Right hindlimb (tissue), 1 donor: ENCODE measurements at places on chromosomes 3 and 15.

DNA sequence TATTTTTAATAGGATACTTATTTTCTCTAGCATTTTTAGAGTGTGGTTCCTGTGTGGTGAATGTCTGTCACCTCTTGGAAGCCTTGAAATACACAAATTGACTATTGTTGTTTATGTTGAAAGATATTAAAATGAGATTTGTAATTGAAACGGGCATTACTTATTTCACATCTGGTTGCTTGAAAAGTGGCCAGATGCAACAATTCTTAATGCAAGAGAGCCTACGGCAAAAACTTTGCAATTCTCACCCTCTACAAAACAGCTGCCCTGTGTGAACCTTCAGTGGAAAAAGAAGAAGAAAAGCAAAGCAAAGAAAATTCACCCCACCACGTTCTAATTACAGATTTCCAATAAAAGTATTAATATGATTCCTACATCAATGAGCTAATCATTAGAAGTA is 46.6 kb downstream of the PPARG start:
- no peak for DNase-seq

- no peak for DNase-seq
Measured at GRCh38 chr3:99774467-99774866, 43.2 kb upstream of the CMSS1 start.

- DNase-seq: no peak
Measured at GRCh38 chr3:125213364-125213755, 812 bp upstream of the SLC12A8 start.

GRCh38 chr3:189014526-189014925 is 157.2 kb upstream of the TPRG1 start:
- DNase-seq: no peak

DNA sequence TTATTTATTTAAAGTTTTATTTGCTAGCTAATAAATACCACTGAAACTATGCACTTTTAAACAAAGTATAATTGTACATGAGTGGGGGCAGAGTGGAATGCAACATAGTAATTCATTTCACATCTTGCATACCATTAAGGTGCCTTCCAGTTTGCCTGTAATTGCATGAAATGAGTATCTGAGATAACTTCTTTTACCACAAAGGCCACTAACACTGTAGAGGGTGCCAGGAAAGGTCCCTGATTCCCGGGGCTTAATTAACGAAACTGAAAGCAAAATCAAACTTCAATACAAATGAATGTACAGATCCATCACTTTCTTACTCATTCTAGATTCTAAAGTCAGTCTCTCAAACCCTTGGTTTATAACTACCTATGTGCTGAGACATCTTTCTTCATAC is 2.1 kb downstream of the CD47 start:
- DNase-seq: no peak

DNA sequence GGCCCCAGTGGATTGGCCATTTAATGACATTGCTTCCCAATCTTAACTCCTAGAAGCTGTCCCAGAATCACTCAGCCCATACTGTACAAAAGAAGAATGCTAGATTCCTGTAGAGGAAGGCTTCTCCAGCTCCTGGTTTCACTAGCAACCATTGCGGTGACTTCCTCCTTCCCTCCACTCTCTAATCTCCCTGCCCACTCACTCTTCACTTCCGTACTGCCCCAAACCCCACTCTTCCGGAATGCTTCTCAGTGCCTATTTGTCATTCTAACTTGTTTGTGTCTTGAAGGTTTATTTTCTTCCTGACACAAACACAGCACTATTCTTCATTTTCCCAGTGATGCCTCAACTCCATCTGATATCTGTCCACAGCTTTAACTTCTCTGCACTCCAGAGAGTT is 97.1 kb upstream of the SPATA16 start:
- no peak for DNase-seq

DNA sequence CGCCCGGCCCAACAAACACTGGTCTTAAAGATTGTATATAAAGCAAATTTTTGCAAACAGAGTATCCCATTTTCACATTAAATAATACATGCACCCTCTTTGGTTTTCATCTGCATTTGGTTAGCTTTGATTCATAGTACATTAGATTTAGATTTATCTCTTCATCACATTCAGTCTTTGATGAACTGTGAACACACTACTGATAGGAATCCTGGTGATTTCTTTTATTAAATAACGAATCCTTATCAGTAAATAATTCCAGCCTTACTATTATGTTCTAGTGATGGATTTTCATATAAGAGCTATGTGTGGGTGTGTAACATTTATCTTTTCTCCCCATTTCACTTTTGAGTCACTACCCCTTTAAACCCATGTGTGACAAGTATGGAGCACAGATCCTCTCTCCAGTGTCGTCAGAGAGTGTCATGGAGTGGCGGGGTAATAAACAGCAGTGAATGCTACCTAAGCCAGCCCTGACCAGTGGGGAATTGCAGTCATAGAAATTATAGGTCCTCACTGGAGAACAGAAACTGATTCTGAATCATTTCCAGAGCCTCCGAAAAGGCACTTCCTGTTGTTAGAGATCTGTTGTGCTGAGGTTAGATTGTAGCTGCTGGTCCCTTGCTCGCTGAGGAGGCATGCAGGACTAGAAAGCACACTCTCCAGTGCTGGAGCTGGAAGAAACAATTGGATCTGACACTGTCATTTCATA is 22.0 kb downstream of the SLC7A14 start:
- no peak for DNase-seq
